ENCODE measurements at places on chromosomes 1 and 21.

- no peak for DNase-seq
These were observed 136.3 kb downstream of the PEX14 start for GRCh38 chr1:10610901-10611600.

- no peak for DNase-seq
These were observed 933.4 kb downstream of the PLA2G4A start for GRCh38 chr1:187762118-187762517.

DNA sequence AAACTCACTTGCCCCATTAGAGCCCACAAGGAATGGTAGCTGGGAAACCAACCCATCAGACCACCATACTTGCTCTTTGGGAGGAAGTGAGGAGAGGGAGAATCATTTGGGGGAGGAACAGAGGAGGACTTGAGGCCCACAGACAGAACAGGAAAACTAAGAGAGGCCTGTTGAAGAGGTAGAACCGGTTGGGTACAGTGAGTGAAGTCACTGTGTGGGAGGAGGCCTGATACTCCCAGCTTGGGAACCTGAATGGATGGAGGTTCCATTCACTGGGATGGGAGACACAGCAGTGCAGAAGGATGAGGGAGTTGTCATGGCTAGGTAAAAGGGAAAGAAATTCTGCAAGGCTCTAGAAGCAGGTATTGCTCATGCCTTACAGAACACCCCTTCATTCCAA, 63.4 kb upstream of the PSEN2 start:
- no peak for DNase-seq

- DNase-seq, result no peak
These were observed 119.0 kb downstream of the SIM2 start for GRCh38 chr21:36817732-36818450.

DNA sequence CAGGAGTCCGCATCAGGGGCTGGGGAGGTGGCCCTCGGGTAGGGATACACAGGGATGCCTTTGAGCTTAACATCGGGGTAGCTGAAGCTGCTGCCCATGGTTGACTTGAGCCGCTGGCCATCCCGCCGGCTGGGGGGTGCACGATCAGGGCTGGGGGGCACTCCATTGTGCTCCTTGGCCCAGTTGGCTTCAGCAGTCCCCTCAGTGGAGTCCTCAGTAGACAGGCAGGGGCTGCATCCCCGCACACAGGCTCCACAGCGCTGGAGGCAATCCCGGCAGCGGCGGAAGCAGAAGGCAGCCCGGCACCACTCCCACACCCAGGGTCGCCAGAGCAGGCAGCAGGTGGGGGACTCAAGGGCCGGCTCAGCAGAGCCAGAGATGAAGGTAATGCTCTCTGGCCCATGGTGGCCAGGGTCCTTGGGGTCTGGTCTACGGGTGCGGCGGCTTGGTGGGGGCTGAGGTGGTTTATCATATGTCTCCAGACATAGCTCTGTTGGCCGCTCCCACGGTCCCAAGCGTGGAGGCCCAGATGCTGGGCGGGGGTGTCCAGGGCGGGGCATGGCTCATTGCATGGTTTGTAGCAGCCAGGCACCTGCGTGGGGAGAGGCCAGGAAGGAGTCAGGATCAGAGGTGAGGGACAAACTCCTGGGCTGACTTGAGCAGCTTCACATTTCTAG, 8.3 kb downstream of the KDF1 start:
- DNase-seq, result no peak

DNA sequence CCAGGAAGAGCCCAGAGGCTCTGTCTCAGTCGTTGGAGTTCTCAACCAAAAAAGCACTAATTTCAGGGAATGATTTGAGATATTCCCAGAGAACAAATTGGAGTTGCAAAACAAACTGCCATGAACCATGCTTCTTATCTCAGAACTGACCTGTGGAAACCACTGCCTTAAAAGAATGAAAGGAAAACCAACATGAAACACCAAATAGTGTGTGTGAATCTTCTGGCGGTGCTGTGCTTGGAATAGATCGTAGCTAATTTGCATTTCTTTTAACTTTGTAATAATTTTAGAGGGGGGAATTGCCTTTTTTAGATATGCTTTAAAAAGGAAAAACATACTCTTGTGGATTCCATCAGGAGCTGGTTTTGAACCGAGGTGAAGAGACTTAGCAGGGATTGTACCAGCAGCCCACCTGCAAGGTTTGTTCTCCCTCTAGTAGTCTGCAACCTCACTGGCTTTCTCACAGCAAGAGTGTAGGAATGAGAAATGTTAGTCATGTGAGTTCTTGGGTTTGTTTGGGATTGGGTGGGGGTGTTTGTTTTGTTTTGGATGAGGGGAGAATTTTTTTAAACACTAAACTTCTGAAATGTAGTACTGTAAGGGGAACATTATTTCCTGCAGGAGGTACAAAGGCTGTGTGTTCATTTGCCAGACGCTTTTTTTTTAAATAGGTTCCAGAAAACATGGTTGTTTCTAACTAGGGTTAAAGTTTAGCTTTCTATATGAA, 45.7 kb upstream of the ANGPTL1 start:
- no peak for DNase-seq

Measured in SJCRH30 (cell line).